Activated T-helper 17 cell treated with anti-CD3 and anti-CD28 coated beads, Interleukin-2, amount 50 U/mL, for 72 hours (primary cell): ENCODE measurements at places on chromosomes 1 and 21.

- ATAC-seq = no peak
These were observed 20.0 kb downstream of the LRRC3 start for GRCh38 chr21:44475266-44475845.

- ATAC-seq = no peak
These were observed 221.5 kb upstream of the SGIP1 start for GRCh38 chr1:66312271-66312990.

DNA sequence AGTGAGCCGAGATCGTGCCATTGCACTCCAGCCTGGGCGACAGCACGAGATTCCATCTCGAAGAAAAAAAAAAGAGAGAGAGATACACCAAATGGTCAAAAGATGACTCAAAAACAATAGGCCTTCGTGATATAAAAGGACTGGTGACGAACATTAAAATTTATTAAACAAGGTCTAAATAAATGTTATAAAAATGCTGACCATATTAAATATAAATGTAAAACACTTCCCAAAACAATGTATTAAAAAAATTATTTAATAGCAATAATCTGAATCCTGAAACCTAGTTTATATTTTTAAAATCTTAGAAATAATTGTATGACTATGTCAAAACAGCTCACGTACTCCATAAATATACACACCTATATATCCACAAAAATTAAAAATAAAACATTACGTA, 247.6 kb downstream of the SETD4 start:
- ATAC-seq = no peak

- no peak for ATAC-seq
These were observed 587.6 kb downstream of the NPHP4 start for GRCh38 chr1:5404412-5405203.

- ATAC-seq = no peak
These were observed 15.9 kb downstream of the SHISA4 start for GRCh38 chr1:201904579-201904978.

DNA sequence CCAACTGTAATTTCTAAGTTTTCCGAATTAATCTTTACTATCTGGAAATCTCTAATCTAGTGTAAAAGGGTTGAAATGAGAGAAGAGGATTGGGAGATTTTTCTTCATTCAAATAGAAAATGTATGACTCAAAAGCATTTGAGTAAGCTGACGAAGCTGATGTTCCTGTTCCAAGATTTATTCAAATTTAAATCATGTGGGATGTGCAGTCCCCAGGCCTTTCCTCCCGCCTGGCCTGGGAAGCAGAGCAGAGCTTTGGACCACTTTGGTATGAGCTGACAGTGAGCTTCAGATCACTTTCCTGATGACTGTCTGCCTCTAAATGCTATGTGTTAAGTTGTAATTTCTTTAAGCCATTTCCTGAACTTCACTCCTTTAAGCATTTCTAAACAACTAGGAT, 192.0 kb downstream of the DHRS3 start:
- no peak for ATAC-seq

DNA sequence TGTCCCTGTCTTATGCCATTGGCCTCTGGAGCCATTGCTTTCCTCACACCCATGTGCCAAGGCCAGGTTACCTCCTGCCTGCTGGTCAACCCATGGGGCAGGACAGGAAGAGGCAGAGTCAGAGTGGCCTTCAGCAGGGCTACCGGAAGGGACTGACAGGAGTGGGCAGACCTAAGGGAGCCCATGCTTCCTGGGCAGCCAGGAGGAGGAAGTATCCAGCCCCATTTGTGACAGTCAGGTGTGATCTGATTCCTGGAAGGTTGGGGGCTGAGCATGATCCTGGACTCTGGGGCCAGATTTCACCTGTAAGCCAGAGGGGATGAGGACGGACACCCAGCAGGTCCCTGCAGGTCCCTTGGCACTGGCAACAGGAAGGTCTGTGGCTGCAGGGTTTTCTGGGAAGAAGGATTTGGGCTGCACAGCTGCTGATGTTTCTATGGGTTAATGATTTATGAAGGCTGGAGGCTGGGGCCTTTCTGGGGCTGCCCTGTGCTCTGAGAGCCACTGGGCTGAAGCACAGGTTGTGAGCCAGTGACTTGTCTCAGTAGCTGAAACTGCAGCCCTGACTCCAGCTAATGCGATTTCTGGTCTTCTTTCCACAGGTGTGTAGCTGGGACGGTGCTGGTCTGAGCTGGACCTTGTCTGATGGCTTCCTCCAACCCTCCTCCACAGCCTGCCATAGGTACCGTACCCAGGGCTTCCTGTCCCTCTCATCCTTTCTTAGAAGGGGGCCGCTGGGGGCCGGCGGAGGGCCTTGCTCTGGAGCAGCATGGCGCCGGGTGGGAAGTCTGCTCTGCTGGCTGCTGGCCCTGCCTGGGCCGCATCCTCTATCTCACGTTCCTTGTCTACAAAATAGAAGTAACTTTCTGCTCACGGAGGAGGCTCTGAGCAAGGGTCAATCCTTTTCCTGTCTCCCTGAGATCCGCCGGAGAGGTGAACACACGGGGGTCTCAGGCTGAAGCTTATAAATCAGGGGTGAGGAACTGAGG, 40.7 kb downstream of the ARHGEF10L start:
- ATAC-seq = no peak

DNA sequence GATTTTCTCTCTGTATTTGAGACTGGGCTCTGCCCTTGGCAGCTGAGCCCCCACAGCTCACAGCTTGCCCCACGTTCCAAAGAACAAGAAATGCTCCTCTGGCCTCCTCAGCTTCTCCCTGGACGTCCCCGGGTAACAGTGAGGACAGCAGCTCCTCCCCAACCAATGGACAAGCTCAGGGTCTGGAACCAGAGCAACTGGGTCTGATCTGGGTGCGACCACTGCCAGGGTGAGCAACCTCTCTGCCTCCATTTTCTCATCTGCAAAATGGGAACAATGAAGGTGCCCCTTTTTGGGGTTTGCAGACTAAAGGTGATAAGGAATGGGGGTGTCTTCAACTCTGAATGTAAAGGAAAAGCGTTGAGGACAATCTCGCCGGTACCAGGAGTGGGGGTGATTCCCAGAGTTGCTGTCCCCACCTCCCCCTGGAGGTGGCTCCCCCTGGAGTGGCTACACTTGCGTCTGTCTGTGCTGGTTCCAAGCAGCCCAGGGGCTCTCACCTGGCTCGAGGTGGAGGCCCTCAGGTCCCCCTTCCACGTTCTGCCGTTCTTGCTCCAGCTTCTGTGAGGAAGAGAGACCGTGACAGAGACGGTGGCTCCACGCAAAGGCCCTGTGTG, 6.9 kb downstream of the C21orf58 start:
- ATAC-seq = no peak

- ATAC-seq = no peak
These were observed 97.1 kb upstream of the TLR5 start for GRCh38 chr1:223240122-223240521.

GRCh38 chr21:16968436-16968835, 544.4 kb upstream of the CXADR start:
- ATAC-seq = no peak

- ATAC-seq = peak; percentile 37
These were observed 52.7 kb downstream of the PLPP3 start for GRCh38 chr1:56526571-56527174.

DNA sequence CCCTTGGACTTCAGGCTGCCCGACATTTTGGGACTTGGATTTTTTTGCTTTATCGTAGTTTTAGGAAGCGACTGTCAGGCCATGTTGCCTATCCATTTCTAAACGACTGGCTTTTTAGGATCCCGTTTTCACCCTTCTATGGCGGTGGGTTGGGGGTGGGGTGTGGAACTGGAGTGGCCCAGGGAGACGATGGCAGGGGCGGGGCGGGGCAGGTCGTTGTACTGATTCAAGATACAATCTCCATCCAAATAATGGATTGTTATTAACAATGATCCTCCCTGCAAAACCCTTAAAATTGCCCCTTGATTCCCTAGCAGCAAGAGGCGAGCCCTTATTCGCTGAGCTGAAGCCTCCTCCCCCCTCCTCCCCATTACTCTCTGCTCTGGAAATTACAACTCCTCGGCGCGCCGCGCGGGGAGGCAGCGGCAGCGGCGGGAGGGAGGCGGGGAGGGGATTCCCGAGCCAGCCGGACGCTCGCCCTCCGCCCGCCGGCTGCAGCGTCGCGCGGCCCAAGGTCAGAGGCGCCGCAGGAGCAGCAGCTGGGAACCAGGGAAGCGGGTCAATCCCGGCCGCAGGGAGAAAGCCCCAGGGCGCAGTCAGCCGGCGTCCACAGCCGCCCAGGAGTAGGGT, at the start of gene TRIM67:
TSS of gene TRIM67 (plus strand) at position 392 of the 630 bp plus-strand sequence. CDS start 912 bp downstream, outside the sequence.
- ATAC-seq = no peak

- peak; percentile 63 for ATAC-seq
These were observed 13.8 kb upstream of the POGZ start for GRCh38 chr1:151472856-151473731.

DNA sequence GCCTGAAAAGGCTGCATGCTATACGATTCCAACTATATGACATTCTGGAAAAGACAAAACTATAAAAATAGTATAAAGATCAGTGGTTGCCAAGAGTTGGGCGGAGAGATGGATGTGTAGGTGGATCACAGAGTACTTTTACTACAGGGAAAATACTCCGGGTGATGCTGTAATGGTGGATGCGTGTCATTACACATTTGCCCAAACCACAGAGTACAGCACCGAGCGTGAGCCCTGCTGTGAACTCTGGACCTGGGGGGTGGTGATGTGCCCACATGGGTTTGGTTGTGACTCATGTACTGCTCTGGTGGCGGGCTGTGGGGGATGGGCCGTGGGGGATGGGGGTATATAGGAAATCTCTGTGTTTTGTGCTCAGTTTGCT, 162.7 kb upstream of the COL6A1 start:
- ATAC-seq = peak; percentile 84

GRCh38 chr1:22428672-22429071, 23.0 kb upstream of the ZBTB40 start:
- peak; percentile 97 for ATAC-seq

- no peak for ATAC-seq
These were observed at the start of gene CHIA for GRCh38 chr1:111290630-111291029. TSS of gene CHIA (plus strand) at chr1:111290851. CDS start at chr1:111310468, 19,617 bp downstream.

GRCh38 chr1:104100115-104100514, 350.4 kb downstream of the AMY1C start:
- ATAC-seq = no peak

DNA sequence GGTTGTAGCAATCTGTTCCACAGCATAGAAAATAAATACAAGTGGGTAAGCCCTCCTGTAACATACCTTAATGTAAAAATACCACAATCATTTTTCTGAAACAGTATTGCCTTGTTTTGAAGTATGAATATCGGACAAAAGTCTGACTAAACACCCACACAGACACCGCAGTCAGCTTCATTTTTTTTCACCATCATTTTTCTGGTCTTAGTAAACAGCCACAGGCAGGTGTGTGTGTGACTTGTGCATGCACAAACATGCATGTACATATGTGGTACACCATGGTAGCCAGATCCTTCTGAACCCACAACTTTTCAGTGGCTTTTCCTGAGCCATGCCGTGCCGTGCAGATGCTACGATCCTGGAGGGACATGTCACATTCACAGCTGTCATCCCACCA, 261.7 kb downstream of the PCP4 start:
- no peak for ATAC-seq

GRCh38 chr1:197632005-197632404, 143.3 kb downstream of the DENND1B start:
- no peak for ATAC-seq

- ATAC-seq = no peak
These were observed 7.2 kb upstream of the DSCAM start for GRCh38 chr21:40853956-40854688.

GRCh38 chr1:94026619-94027380, 94.1 kb downstream of the ABCA4 start:
- no peak for ATAC-seq

DNA sequence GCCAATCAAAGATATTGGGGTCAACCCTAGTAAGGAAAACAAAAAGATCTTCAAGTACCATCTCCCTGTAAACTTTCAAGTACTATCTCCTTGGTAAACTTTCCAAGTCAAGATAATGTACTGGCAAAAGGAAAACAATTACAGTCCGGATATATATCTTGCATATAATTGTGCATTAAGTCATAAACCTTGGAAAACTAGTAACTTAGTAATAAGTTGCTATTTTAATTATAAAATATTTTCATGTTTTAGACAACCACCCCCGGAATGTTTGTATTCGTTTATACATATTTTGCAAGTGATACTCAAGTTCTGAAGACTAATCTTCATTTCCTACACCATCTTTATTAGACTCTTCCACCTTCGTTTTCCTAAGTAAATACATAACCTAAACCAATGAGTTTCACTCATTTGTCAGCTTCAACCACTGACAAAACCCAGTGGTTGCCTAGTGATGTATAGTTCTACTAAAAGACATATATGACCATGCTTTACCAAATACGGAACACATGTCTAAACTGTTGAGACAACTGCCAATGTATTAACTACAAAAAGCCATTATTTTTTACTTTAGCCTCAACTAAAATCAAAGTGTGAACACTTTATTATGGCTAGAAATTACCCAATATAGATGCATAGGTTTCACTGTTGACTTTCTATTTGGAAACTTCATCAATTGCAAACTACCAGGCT, 1.7 kb downstream of the AKT3 start:
- peak; percentile 19 for ATAC-seq
